ENCODE measurements at places on chromosomes 5 and 9. TPM values are rescaled to one million over a fixed set of nuclear protein-coding genes. Genes with fewer than 3 reads are reported as not detected.

DNA sequence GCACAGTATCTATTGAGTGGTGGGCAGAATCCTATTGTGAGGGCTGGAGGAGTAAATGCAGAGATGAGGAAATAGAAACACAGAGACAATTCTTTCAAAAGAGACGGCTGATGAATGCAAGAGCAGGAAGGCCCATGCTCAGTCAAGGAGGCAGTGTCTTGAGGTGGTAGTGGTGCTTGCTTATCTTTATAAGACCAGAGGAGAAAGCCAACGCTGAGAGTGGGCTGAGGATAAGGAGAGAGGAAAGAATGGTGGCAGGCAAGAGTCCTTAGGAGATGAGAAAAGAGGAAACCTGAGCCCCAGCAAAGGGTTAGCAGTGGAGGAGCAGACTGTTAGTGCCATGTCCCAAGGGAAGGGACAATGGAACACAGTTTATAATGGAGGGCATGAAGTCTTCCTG lies 86.0 kb downstream of the SNCAIP start:
- DNase-seq = no peak

GRCh38 chr9:129138144-129138462 lies 26.9 kb downstream of the PTPA start:
- DNase-seq = no peak

- DNase-seq = no peak
These were observed 114.8 kb upstream of the FCN2 start for GRCh38 chr9:134765785-134766184.

- no peak for DNase-seq
These were observed 6.8 kb upstream of the SUSD3 start for GRCh38 chr9:93051680-93052089.

- no peak for DNase-seq
These were observed 6.3 kb upstream of the PHYKPL start for GRCh38 chr5:178238711-178239592.

- DNase-seq = no peak
These were observed 1.9 kb downstream of the FGF1 start for GRCh38 chr5:142683881-142684505.

- no peak for DNase-seq
These were observed 63.5 kb downstream of the GADD45G start for GRCh38 chr9:89668216-89668865.

GRCh38 chr9:5552301-5552700 lies 42.0 kb downstream of the PDCD1LG2 start:
- no peak for DNase-seq

GRCh38 chr5:53613536-53613935 lies 53.1 kb downstream of the NDUFS4 start:
- no peak for DNase-seq

Gene SPRY4
- 9.3 TPM for polyA plus RNA-seq

DNA sequence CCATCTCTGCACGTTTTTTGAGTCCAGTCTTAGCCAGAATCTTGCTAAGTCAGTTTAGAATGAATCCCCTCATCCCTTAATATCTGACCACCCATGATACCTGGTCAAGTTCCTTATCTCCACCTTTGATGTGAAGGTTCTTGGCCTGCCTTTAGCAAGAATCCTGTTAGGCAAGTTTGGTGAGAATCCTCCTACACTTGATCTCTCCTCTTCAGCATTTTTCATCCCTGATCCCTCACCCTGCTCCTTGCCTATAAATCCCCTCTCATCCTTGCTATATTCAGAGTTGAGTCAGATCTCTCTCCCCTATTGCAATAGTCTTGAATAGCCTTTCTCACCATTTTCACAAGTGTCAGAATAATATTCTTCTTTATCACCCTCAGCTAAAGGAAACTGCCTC lies 31.0 kb downstream of the SMIM23 start:
- DNase-seq = no peak

DNA sequence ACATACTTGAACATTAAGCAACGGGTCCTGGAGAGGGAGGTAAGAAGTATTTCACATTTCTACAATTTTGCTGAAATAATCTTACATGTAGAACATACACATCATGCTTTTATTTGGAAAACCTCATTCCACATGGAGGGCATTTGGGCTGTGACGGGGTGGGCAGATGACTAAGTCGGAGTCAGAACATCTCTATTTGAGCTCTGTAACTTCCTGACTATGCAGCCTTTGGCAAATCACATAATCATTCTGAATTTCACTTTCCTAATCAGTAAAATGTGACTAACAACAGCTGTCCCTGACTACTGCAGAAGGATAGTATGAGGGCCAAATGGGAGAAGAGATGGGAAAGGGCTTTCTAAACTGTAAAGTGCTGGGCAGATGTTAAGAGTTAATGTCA lies 17.1 kb upstream of the IL6ST start:
- DNase-seq = peak; percentile 66

GRCh38 chr9:68709291-68710110 lies 4.5 kb downstream of the PIP5K1B start:
- no peak for DNase-seq

DNA sequence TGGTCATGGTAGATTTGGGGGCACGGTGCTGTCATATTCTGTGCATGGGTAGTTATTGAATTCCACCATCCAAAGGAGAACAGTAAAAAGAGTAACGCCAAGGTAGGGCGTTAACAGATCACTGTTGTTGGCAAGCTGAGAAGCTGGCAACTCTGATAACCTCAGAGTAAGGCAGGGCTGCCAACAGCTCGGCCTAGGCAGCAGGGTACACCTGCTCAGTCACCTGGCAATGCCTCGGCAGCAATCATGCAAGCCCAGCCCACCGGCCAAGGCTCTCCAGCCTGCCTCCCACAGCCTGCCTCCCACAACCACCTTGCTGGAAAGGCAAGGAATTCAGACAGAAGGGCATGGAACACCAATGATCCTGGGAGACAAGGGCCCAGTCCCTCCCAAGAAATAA lies 63.9 kb downstream of the KLHL3 start:
- DNase-seq = no peak

- no peak for DNase-seq
These were observed 8.9 kb upstream of the BNC2 start for GRCh38 chr9:16879416-16879815.

Gene SLC6A3
- not detected for polyA plus RNA-seq

Gene EMB
- not detected for polyA plus RNA-seq

- peak; percentile 47 for DNase-seq
These were observed 1.2 kb upstream of the TJP2 start for GRCh38 chr9:69172895-69173294.

- no peak for DNase-seq
These were observed 231.5 kb upstream of the PANK3 start for GRCh38 chr5:168810641-168811040.

- DNase-seq = no peak
These were observed 432.6 kb upstream of the SLC30A5 start for GRCh38 chr5:68661237-68661636.

DNA sequence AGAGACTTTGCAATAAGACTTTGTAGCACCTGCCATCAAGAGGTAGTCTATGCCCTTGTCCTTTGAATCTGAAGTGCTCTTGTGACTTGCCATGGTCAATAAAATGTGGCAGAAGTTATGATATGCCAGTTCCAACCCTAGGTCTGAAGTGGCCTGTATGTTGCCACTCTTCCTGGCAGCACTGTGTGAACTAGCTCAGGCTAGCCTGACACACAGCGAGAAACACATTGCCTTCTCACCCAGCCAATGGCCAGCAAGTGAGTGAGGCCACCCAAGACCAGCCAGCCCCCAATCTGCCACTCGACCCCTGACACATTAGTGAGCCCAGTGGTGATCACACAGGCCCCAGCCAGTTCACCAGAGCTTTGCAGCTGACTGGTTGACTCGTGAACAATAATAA lies 52.7 kb upstream of the OSMR start:
- no peak for DNase-seq

DNA sequence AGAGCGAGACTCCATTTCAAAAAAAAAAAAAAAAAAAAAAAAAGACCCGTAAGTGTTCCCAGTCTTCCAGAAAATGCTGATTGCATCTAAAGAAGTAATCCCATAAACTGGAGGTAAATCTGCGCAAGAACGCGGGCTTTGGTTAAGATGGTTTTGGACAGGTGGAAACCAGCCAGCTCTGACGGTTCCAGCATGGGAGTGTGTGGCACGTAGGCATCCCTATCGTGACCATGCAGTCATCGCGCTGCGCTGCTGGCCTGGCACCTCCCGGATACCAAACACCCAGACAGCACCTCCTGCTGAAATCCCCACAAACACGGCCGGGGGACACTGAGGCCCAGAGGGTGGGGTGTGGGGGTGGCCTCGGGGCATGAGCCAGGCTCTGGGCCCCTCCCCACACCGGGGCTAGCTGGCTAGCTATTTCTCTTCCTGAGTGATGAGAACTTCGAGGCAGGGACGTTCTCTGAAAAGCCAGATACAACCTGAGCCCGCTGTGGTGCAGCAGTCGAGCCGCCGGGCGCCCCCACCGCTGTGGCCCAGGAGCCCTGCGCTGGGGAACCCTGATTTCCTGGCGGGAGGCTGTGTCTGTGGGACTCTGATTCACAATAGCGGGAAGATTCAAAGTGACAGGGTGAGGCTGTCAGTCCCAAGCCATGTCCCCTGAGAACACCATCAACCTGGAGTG lies 32.2 kb upstream of the NOTCH1 start:
- DNase-seq = no peak

DNA sequence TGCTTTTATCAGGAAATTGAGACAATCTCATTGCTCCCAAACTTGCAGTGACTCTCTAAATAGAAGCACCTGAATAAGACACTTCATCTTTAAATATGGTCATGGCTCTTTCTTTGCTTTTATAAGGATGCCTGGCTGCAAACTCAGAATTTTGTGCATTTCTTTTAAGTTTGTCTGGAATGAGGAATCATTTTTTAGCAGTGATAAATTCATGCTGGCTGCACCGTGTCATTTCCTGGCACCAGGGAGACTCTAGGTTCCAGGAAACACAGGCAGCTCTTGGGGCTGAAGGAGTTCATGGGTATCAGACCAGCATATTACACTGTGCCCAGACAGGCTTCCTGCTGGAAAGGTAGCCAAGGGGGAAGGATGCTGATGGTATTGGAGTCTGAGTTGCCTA lies 109.9 kb downstream of the NUDT12 start:
- DNase-seq = no peak

DNA sequence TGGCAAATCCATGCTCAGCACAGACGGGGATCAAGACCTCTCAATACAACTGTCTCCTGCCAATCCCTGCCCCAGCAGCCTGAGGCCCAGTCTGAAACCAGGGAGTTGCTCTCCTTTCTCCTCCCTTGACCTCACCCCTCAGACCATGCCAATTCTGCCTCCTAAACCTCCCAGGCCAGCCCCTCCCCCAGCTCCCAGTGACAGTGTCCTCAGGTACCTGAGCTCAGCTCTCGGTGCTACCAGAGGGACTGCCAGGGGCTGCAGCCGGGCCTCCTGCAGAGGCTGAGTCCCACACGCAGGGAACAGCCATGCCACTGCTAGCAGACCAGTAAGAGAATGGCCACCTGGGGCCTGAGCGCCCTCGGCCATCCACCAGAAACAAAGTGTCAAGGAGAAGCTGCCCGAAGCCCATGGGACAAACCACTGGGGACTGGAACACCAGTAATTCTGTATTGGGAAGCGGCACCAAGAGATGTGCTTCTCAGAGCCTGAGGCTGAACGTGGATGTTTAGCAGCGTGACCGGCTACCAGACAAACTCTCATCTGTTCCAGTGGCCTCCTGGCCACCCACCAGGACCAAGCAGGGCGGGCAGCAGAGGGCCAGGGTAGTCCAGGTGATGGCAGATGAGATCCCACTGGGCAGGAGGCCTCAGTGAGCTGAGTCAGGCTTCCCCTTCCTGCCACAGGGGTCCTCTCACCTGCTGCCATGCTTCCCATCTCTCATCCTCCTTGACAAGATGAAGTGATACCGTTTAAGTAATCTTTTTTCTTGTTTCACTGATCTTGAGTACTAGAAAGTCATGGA lies 557 bp upstream of the IL3 start:
- DNase-seq = no peak

Measured in endothelial cell of umbilical vein (primary cell).